ENCODE measurements at places on chromosomes 5 and 9.

DNA sequence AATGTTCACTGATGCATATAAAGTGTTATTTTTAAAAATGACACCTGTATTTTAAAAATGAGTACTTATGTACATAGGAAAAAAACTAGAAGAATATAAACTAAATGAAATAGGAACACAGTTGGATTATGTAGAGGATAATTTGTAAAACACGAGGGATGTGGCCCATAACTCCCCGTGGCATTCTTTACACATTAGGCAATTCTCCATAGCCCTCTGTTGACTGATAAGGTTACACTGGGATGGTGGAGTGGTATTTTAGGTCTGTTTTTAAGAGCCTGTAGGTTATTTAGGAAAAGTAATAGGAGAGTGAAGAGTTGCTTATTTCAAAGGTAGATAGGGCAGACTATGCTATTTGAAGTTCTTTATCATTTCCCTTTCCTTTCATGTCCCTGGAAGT is 1.8 kb downstream of the CAVIN4 start:
- no peak for DNase-seq

- DNase-seq, result no peak
These were observed 84.7 kb downstream of the CMYA5 start for GRCh38 chr5:79774171-79774854.

DNA sequence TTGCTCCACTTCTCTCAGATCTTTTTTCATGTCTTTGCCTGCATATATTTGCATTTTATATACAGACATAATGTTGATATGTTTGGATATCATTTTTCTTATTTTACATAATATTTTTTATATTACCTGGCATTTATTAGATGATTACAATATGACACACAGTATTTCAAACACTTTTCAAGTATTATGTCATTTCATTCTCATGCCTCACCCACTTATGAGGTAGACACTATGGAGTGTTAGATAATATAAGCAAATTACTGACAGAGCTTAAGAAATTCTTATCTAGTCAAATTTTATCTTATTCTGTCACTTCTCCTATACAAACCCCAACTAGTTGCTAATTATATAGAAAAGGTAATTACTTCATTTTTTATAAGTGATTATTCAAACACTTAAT is 11.1 kb downstream of the LURAP1L start:
- DNase-seq, result no peak

- no peak for DNase-seq
These were observed 12.3 kb downstream of the GPRIN1 start for GRCh38 chr5:176597417-176598389.

GRCh38 chr9:124257844-124258606 is at the start of gene NEK6:
Gene NEK6, plus strand, starts transcription at chr9:124257949. Its CDS starts 44,016 bp downstream, at chr9:124301965.
- no peak for DNase-seq

DNA sequence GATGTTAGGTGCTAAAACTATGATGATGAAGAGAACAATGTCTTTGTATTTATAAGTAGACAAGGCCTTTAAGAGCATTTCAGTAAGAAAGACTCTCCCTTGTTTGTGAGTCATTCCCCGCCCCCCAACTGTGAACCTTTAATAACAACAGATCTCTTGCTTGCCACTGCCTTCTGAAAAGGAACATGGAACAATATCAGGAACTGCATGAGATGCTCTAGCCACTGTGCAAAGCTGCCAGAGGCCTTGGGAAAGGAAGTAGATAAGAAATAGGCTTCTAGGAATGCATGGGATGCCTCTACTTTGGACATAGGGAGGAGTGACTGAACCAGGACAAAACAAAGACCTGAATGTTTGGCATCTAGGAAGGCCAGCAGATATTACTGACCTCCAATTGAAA is 296.1 kb upstream of the MPDZ start:
- no peak for DNase-seq

GRCh38 chr5:144276034-144276822 is 105.6 kb downstream of the KCTD16 start:
- DNase-seq, result no peak

GRCh38 chr9:110260911-110261310 is 4.6 kb upstream of the TXN start:
- no peak for DNase-seq

GRCh38 chr5:66645039-66645438 is 48.8 kb downstream of the MAST4 start:
- DNase-seq, result no peak

DNA sequence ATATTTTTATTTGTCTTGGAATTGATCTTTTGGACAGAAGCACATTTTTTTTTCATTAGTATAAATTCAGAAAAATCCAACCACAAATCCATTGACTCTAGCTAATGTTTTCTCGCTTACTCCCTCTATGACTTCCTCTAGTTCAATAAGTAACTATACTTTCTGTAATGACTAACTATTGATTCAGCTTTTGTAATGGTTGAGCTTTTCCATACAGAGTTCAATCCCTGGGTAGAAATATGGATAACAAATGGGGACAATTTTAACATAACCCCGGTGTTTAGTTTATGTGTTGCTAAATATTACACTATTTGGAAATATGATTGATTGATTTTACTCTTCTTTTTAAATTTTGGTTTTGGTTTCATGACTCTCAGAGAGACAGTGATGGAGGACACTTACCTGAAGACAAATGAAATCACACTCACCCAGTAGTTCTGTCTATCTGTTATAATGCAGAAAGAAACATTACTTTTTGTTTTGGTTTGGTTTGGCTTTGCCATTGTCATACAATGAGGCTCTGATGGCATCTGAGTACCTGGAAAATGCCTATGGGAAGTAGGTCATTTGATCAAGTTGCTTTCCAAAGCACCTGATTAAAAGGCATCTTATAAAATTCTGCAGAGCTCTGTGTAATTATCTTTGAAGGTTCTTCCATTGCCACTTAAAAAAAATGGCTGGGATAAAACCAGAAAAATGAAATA is 309.7 kb upstream of the MPDZ start:
- no peak for DNase-seq

DNA sequence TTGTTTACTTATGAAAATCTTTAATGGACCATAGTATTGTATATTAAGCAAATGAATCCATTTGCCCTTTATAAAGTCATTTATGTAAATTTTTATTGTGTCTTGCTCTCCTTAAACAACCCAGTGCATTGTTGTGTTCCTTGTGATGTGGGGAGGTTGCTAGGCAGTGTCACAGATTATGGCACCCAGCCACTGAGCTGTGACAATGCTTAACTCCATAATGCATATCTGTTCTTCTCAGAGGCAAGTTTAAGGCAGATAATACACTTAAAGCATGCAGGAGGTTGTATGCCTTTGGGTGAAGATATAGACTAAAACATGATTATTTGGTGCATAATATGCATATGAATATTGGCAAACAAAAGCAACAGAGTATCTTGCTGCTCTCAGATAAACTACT is 269.6 kb upstream of the RIOK2 start:
- DNase-seq, result no peak

DNA sequence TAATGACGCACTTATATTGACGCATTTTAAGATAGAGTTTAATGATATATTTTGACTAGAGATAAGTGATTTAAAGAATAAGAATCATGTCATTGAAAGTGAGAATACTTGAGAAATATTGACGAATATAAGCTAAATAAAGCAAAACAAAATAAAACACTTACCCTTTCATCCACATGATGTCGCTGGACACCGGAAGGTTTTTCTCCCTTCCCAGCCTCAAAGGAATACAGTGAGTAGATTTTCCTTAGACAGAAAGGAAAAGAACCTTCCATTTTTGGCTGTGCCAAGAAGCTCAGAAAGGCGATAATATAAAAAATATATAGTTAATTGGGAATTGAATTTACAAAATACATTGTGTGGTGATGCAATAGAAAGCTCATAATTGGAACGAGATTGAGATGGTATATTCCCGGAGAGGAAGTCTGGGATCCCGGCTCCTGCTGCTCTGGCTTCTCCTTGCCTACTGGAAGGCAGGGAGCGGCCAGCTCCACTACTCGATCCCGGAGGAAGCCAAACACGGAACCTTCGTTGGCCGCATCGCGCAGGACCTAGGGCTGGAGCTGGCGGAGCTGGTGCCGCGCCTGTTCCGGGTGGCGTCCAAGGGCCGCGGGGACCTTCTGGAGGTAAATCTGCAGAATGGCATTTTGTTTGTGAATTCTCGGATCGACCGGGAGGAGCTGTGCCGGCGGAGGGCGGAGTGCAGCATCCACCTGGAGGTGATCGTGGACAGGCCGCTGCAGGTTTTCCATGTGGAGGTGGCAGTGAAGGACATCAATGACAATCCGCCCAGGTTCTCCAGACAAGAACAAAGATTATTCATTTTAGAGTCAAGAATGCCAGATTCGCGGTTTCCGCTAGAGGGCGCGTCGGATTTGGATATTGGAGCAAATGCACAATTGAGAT is at the start of gene PCDHA5:
Gene PCDHA5, plus strand, starts transcription at position 239 of the 906 bp plus-strand sequence.
- DNase-seq, result no peak

GRCh38 chr9:93357649-93358048 is 93.8 kb upstream of the FAM120A start:
- no peak for DNase-seq

DNA sequence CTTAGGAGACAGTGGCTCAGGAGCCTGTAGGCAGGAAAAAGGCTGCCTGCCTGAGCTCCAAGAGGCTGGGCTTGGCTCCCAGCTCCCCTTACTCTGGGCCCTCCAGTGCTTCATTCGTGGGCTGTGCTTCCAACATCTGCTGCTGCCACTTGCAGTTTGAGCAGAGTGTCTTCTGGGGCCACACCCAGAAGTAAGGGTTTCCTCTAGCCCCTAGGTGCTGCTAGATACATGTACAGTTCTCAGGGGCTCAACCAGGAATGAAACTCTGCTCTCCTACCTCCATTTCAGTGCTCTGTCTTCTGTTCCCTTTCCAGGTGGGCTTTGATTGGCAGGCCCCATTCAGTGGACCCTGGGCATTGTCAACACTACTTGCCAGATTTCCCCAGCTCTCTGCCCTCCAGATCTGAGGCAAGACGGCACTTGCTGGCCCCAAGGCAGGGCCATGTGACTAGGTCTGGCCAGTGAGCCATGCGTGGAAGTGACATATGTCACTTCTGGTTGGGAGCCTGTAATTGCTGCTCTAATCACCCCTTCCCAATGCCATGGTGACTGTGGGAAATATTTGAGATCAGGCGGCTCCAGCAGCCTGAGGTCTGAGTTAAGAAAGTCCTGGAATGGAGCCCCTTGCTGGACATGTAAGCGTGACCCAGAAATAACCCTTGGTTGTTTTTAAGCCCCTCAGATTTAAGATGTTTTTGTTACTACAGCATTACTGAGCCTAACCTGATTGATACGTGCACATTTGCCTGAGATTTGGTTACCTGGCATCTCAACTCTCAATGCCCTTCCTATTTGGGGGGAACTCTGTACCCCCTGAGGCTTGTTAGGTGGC is 9.4 kb upstream of the BOD1 start:
- DNase-seq, result no peak

- DNase-seq, result no peak
These were observed 138.0 kb downstream of the NUDT12 start for GRCh38 chr5:103424453-103425205.

GRCh38 chr9:88721025-88721424 is 186.0 kb downstream of the NXNL2 start:
- no peak for DNase-seq

- DNase-seq, result no peak
These were observed 631.8 kb downstream of the BNC2 start for GRCh38 chr9:16238623-16239138.

GRCh38 chr5:26482810-26483375 is 555.5 kb downstream of the CDH9 start:
- DNase-seq, result no peak

DNA sequence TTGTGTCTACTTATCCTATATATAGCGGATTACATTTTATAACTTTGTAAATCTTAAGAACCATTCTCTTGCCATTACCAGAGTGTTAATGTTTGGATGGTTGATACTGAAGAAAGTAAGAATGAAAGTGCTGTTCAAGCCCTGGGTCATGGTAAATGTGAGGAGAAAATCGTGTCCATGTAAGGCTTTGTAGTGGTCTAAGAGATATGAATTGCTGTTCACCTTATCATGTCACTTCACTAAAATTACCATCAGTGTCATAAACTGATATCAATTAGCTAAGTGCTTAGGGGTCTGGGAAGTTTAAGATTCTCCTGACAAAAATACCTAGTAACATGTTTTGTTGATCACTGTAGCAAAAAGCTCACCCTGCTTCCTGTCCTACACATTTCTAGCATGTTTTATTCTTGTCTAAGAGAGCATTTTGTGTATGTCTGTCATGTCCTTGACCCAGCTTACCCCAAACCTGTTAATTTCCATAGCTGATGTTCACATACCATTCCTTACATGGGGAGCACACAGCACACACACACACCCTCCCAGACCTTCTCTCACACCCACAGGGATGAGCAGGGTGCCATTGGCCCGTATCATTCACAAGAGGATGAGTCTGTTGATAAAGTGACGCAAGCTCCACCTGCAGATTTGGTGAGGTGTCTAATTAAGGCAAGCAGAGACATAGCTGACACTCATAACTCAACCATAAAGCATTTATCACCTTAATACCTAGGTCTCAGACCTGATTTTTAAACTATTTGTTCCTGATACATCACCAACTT is 125.1 kb upstream of the PAM start:
- no peak for DNase-seq

- DNase-seq, result no peak
These were observed 114.3 kb upstream of the STARD4 start for GRCh38 chr5:111626473-111627148.

DNA sequence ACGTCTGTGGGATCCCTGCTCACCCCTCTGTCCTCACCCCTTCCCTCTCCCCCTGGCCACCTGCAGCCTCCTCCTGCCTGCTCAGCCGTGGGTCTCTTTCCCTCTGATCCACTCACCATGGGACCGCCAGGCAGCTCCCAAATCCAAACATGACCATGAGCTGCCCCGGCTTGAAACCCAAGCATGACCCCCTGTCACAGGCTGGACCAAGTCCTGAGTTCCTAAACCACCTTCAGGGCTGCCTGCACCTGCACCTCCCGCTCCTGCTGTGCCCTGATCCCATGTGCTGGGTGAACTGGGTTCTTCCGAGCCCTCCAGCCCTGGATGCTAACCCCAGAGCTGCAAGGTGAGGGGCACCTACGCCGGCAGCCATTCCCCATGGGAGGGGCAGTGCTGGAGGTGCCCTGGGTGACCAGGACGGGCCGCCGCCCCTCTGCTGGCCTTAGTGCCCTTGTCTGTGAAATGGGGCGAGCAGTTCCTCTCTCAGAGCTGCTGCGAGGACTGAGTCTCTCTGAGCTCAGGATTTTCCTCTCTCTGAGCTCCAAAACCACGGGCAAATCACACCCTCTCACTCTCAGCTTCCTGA is 149.6 kb downstream of the GAPVD1 start:
- DNase-seq, result no peak

DNA sequence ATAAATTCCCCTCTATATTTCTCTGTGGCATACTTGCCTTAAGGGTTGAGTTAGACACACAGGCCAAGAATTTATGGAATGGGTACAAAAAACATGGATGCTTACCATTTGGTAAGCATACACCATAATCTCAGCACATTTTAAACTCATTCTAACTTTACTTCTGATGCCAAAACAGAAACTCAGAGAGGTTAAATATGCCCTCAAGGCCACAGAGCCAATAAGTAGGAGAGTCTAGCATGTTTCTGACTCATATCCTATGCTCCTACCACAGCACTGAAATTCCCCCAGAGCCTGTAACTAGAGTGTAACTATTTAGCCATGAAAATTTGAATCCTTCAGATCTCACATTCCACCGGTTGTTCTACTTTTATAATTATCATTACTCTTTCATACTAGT is 559.7 kb downstream of the ACTL7B start:
- no peak for DNase-seq

Measured in stimulated activated CD8-positive, alpha-beta memory T cell treated with anti-CD3 and anti-CD28 coated beads, Interleukin-7, amount 100 ng/mL, for 1 hour (primary cell).